ENCODE measurements at places on chromosomes 1 and 21. TPM values are rescaled to one million over a fixed set of nuclear protein-coding genes. Genes with fewer than 3 reads are reported as not detected.

GPR3 gene
- polyA plus RNA-seq = 34.9 TPM

CEP85 gene
- polyA plus RNA-seq = 37.4 TPM

S100A7 gene
- not detected for polyA plus RNA-seq

HSD3B2 gene
- polyA plus RNA-seq = not detected

FAAH gene
- polyA plus RNA-seq = 67.2 TPM

CLIC6 gene
- polyA plus RNA-seq = 0.42 TPM

RSPH1 gene
- polyA plus RNA-seq = 0.08 TPM

SPTA1 gene
- polyA plus RNA-seq = not detected

TMEM54 gene
- 58.7 TPM for polyA plus RNA-seq

MECR gene
- 24.2 TPM for polyA plus RNA-seq

ENAH gene
- polyA plus RNA-seq = 33.1 TPM

RIPPLY3 gene
- 2.2 TPM for polyA plus RNA-seq

TMIGD3 gene
- not detected for polyA plus RNA-seq

SARS1 gene
- 97.1 TPM for polyA plus RNA-seq

KRTAP11-1 gene
- polyA plus RNA-seq = not detected

OR11L1 gene
- not detected for polyA plus RNA-seq

SPRR2E gene
- polyA plus RNA-seq = not detected

HTR6 gene
- polyA plus RNA-seq = 0.95 TPM

TNFRSF14 gene
- 0.13 TPM for polyA plus RNA-seq

CBR3 gene
- polyA plus RNA-seq = 1.5 TPM

KRTCAP2 gene
- 419 TPM for polyA plus RNA-seq

SPOCD1 gene
- polyA plus RNA-seq = 4.2 TPM

MMP23B gene
- polyA plus RNA-seq = 20.8 TPM

FCAMR gene
- polyA plus RNA-seq = not detected

ADCY10 gene
- 0.02 TPM for polyA plus RNA-seq

CD1B gene
- not detected for polyA plus RNA-seq

PDPN gene
- 49.7 TPM for polyA plus RNA-seq

PRAMEF13 gene
- polyA plus RNA-seq = not detected

REG4 gene
- polyA plus RNA-seq = not detected

CELSR2 gene
- 25.9 TPM for polyA plus RNA-seq

TSPAN1 gene
- polyA plus RNA-seq = 0.05 TPM

WNT9A gene
- 2.2 TPM for polyA plus RNA-seq

LORICRIN gene
- 0.08 TPM for polyA plus RNA-seq

INSRR gene
- 0.02 TPM for polyA plus RNA-seq

WNT3A gene
- 0.08 TPM for polyA plus RNA-seq

STUM gene
- polyA plus RNA-seq = 0.76 TPM

NUCKS1 gene
- polyA plus RNA-seq = 76.7 TPM

HLX gene
- 0.17 TPM for polyA plus RNA-seq

IVL gene
- not detected for polyA plus RNA-seq

GJA4 gene
- 3.9 TPM for polyA plus RNA-seq

SYPL2 gene
- polyA plus RNA-seq = 1.6 TPM

SERPINC1 gene
- polyA plus RNA-seq = 0.08 TPM

EXO1 gene
- 9.2 TPM for polyA plus RNA-seq

DCDC2B gene
- polyA plus RNA-seq = not detected

SGIP1 gene
- 1.2 TPM for polyA plus RNA-seq

DIO1 gene
- 0.39 TPM for polyA plus RNA-seq

SYCP1 gene
- polyA plus RNA-seq = not detected

CHD5 gene
- 0.42 TPM for polyA plus RNA-seq

ADAMTSL4 gene
- 5.9 TPM for polyA plus RNA-seq
